NCI-H146 (cell line): ENCODE measurements at places on chromosomes 4 and X.

GRCh38 chr4:41143311-41144039 is 70.9 kb downstream of the APBB2 start:
- DNase-seq = no peak

DNA sequence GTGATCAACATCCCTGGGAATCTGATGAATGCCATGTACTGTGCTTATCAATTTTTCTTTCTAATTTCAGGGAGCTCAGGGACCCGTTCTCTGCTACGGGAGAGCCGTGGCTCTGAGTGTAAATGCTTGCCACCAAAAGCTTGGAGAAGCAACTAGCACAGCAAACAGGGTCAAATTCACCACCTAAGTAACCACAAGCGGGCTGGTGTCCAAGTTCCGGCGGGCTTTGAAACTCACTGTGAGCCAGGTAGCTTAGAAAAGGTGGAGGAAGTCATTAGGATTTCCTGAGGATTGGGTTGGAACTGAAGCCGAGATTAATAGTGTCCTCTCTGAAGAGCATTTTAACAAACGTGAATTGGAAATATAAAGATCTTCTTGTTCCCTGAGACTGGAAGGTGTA is 87.2 kb downstream of the CLDN34 start:
- no peak for DNase-seq

DNA sequence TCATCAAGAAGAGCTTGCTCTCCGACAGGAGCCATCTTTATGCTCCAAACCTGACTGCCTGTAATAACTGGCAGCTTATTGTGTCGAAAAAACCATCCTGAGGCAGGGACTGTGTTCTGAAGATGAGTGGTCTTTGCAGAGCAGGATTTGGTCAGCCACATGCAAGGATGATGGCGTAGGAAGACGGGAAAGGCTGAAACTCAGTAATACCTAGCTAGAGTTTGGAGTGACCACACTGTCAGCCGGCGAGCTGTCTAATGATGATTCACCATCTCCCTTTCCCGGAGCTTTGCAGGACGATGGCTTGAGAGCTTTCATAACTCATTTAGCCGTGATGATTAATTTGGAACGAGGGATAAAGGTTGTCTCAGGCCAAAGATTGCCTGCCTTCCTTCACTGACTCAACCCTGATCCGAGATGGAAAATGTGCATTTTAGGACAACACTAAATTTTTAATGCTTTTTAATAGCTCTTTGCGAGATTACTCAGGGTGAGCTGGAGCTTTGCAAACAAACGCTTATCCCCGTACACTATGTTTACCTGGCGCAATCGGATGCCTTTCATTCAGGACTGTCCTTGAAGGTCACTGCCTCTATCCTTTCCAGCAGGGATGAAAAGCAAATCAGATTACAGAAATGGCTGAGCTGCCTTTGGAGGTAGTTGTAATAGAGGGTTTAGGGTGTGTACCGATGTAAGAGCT is 288.5 kb downstream of the ASMT start:
- no peak for DNase-seq

DNA sequence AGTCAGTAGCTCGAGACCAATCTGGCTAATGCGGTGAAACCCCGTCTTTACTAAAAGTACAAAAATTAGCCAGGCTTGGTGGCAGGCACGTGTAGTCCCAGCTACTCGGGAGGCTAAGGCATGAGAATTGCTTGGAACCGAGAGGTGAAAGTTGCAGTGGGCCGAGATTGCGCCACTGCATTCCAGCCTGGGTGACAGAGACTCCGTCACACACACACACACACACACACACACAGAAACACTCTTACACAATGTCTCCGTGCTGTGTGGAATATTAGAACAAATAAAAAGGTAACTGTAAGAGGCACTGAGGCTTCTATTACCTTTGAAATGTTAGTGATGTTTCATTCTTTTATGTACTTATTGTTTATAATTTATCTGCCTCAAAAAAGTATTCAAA is 326.6 kb downstream of the GPAT3 start:
- no peak for DNase-seq

GRCh38 chrX:103250977-103251376 is 4.0 kb downstream of the TCEAL8 start:
- no peak for DNase-seq

DNA sequence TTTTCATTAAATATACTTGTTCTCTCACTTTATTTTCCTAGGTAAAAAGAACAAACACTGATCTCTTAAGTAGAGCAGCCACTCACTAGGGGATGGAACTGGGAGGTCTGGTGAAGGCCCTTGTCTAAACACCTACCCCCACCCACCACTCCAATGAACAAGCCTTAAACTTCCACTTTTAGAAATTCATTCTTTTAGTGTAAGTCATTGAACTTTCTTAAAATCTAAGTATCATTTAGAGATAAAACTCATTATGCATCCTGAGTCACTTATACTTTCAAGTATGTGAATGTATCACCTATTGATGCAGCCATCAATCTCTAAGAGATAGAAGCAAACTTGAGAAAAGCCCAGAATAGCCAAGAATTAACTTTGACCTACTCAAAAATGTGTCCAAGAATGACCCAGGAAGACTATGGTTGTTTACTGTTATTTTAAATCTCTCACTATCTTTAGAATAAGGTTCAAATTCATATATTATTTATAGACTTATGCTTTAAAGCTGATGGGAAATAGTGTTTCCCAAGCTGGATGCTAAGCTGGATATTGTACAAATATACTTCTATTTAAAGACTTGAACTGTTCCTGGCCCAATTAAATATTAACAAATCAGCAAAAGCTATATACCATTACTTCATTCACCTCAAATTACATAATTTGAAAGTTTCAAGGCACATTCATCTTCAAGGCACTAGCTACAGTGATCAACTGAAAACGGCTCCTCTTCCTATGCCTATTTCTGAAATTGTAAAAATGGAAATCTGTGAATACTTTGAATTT is 49.5 kb downstream of the CAMK2D start:
- DNase-seq = no peak

GRCh38 chr4:80265571-80266252 is 752 bp upstream of the FGF5 start:
- peak; percentile 72 for DNase-seq

DNA sequence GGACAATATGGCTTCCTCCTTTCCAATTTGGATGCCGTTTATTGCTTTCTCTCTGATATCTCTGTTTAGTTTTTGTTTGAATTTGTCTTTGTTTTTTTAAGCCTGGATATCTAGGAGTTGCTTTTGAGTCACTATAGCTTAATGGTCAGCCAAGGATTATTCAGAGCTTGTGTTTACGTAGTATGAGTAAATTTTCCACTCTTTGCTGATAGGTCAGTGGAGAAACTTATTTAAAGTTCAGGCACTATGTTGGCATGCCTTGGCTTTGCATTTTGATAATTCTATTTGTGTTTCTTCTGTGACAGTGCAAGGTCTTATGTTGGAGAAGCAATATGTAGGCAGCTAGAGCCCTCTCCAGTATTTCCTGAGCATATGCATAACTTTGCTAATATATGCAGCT is 315.2 kb downstream of the GRID2 start:
- no peak for DNase-seq

DNA sequence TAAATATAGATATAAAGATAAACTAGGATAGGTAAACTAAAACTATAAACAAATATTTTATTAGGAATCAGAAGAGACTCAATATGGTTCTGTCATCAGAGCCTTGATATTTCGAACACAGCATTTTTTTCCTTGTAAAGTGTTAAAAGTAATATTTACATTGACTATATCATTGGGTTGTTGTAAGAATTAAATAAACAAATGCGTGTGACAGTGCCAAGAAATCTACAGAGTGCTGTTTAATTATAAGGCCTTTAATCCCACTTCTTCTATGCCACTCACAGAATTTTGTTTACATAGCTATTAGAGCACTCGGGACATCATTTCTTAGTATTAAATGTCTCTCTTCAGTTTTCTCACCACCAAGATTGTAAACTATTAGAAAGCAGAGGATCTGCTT is 807.4 kb downstream of the FSTL5 start:
- no peak for DNase-seq

- no peak for DNase-seq
Measured at GRCh38 chrX:48086082-48086481, 14.6 kb upstream of the ZNF630 start.

- no peak for DNase-seq
Measured at GRCh38 chr4:91220315-91220714, 1083.5 kb upstream of the GRID2 start.

DNA sequence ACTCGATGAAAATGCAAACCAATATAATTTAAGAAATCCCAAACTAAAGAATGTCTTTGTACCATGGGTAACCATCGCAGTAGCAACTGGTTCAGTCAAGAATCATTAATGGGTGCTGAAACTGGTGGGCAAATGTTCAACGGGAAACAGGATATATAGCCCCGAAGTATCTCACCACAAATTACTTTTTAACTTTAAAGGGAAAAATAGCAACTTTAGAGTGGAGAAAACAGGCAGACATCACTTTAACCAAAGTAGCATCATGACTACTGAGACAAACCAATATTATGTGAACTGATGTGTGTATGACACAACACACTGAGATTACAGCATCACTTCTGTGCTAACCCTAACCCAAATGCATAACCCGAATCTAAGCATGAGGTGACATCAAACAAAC is 33.8 kb upstream of the SLAIN2 start:
- no peak for DNase-seq

- DNase-seq = no peak
Measured at GRCh38 chr4:54289316-54289715, 60.2 kb downstream of the PDGFRA start.

- no peak for DNase-seq
Measured at GRCh38 chrX:6226596-6227452, 1.8 kb downstream of the NLGN4X start.

DNA sequence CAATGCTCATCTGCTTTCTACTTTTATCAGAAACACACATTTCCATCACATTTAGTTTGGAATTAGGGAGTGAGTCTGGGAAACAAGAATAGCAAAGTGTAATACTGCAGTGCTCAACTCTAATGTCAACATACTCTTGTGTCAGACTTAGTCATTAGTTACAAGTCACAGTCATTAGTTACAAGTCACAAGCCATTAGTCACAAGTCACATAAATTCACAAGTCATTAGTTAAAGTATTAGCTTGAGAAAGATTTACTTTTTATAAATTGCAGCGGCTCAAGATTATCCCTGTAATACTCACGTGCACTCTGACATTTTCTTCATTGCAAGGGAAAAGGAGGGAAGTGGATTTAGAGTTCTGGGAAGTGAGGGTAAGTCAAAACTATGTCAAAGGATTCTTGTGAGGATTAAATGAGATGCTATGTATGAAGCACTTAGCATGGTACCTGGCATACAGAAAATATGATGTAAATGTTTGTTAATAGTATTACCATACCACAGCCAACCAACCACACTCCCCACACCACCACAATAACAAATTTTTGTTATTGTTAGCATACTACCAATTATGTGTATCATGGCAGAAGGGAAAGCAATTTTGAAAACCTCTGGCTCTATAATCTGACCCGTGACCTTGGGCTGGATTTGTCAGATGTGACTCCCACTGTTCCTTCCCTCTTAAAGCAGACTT is 116.6 kb downstream of the ARHGAP24 start:
- DNase-seq = no peak

GRCh38 chr4:155248002-155248896 is 39.8 kb downstream of the NPY2R start:
- no peak for DNase-seq

- DNase-seq = peak; percentile 92
Measured at GRCh38 chr4:34516524-34516923, 1727.8 kb downstream of the ARAP2 start.

DNA sequence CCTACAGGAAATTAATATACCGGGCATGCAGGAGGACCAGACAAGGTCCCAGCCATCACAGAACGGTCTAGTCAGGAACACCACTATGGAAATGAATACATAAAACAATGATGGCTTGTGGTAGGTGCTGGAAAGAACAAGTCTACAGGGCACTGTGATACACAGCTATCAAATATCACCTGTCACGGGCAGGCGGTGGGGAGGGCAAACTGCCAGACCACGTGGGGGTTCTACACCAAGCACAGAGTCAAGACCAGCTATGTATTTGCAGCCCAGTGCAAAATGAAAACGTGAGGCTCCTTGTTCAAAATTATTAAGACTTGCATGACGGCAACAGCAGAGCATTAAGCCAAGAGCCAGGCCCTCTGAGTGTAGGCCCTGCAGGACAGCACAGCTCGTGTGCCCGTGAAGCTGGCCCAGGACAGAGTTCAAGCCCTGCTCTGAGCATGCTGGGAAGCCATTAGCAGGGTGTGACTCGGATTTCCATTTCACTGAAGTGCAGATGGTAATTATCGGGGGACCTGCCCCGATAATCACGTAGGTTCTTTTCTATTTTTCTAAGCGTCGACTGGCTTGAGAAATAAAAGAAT is 83.6 kb downstream of the JAKMIP1 start:
- DNase-seq = peak; percentile 37

DNA sequence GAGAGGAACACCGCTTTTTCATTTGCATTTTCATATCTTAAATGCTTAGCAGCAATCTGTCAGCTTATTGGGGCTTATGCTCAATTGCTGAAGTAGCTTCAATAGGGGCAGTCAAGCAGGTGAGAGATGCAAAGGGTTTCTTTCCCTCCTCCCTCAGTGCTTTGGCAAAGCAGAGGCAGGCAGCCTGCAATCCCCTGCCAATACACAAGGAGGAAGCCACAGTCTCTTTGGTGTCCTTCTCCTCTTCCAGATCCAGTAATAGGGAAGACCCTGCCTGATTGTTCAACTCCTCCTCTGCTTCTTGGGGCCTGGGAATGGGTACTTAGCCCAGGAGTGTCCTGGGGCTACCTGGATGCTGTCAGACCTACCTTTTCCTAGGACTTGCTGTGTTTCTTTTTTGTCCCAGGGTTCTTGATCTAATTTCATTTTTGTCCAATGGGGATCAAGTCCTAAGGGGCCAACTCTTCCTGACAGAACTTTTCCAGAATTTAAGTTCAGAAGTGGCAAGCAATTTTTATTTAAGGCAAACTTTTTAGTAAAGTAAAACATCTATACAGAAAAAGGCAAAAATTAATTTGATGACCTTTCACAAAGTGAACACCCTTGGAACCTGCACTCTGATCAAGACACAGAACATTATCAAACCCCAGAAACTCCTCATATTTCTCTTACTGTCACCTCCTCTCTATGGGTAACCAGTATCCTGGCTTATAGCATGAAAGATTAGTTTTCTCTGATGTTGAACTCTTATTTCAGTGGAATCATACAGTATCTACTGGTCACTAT is 260.3 kb downstream of the PPP3CA start:
- DNase-seq = no peak

DNA sequence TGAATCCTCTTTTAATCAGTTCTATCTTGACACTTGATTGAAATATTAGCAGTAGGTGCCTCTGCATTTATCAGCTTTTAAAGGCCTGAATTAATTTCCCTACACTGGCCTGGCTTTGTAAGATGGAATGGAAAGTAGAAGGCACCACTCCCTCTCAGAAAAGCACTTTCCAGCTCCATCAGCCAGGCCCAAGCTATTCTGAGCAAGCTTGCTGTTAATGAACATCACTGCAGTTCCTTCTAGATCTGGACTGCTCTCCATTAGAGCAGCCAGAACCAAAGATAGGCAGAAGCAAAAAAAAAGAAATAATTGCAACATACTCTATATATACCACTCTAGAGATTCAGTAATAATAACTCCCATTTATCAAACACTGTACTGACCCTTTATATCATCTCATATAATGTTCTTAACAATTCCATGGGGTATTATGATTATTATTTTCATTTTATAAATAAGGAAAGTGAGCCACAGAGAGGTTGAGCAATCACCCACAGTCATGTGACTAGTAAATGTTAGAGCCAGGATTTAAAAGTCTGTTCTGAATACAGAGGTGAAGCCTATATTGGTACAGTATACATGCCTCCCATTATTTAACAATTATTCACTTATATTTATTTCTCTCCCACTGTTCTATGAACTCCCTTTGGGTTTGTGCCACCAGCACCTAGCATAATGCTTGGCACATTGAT is 39.4 kb upstream of the GPC3 start:
- no peak for DNase-seq
